ENCODE measurements at places on chromosomes 4 and X. TPM values are rescaled to one million over a fixed set of nuclear protein-coding genes. Genes with fewer than 3 reads are reported as not detected.

Gene TMPRSS11F
- not detected for total RNA-seq

Gene SLITRK2
- not detected for total RNA-seq

- no peak for DNase-seq
Observed at GRCh38 chrX:153407736-153408135, 3.5 kb upstream of the ZFP92 start.

Gene OTC
- not detected for total RNA-seq

DNA sequence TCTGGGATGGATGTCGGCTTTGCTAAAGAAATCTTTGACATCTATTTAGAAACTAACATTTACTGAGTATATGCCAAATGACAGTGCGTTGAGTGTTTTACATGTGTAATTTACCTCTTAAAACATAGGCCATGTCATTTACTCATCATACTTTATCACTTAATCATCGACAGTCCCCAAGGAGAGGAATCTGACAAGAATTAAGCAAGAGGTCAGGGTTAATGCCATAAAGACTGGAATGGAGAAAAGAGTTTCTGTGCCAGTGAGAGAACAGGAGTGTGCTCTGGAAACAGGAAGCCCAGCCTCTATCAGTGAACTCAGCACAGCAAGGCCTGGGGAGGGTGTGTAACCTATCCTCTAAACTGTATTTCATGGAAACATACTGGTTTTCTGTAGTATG lies 28.0 kb upstream of the AMOT start:
- DNase-seq: no peak

- no peak for DNase-seq
Observed at GRCh38 chrX:136497556-136498052, at the start of gene HTATSF1. HTATSF1 (plus strand) TSS chrX:136497592; CDS start chrX:136497685, 93 bp downstream.

All from CD8-positive, alpha-beta memory T cell (primary cell).